Amniotic epithelial cell (primary cell): ENCODE measurements at places on chromosomes 3 and 15.

GRCh38 chr15:27094235-27094634 is 123.3 kb downstream of the GABRG3 start:
- no peak for DNase-seq

DNA sequence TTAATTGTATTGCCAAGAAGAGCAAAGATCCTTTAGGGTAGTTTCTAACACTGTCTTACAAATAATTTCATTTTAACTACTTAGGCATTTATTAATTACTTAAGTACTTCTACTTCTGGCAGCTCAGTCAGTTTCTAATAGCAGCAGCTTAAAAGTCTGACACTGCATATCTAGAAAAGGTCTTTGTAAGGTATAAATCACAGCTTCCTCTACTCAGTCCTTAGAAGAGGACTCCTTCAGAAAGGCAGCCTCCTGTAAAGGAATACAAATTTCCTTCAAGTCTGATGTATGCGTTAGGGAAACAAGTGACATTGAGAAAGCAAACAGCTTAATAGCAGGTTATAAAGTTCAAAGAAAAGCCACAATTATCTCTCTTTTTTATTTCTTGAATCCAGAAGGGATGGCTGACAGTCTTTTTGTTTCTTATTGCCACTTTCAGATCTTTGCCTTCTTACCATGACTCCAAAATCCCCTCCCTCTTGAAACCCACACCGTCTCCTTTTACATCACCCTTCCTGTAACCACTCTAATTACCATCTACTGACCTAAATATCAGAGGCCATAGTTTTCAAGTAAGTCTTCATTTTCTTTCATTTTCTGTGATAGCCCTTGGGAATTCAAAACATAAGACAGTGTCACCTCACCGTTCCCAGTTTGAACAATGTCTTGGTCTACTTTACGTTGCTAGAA is 109.5 kb downstream of the CGGBP1 start:
- DNase-seq: no peak

DNA sequence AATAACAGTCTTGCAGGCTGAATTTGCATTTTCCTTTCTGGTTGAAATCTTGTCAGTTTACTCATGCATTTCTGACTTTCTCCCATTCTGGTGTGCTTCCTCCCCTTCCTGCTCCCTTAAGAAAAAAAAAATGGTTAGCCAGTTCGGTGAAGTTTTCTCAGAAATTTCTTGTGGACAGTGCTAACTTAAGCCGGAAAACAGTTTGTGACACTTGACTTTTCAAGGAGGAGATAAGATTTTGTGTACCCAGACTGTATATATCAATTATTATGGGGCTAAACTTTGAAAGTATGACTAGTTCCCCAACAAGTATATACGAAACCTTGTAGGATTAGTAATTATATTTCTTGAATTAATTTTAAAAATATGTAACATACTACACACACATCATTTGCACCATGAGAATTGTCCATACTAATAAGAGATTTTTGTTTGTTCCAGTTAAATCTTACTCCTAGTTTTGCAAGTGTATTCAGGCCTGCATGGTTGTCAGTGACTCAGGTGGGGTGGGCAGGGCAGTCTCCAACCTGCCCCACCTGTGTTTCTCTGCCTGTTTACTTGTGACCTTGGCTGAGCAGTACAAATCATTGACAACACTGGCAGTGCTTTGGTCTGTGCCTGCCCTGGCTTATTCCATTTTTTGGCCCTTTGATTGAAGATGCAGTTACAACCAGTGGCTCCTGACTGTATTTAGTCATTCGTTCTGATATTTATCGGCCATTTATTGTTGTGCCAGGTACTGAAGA is 19.1 kb downstream of the UBE2E1 start:
- no peak for DNase-seq

- no peak for DNase-seq
These were observed 107.4 kb upstream of the SLC4A7 start for GRCh38 chr3:27591312-27592210.

GRCh38 chr15:55526559-55527036 is 18.6 kb upstream of the DNAAF4 start:
- DNase-seq: peak; percentile 72

- no peak for DNase-seq
These were observed 10.5 kb upstream of the TM4SF18 start for GRCh38 chr3:149343951-149344350.

DNA sequence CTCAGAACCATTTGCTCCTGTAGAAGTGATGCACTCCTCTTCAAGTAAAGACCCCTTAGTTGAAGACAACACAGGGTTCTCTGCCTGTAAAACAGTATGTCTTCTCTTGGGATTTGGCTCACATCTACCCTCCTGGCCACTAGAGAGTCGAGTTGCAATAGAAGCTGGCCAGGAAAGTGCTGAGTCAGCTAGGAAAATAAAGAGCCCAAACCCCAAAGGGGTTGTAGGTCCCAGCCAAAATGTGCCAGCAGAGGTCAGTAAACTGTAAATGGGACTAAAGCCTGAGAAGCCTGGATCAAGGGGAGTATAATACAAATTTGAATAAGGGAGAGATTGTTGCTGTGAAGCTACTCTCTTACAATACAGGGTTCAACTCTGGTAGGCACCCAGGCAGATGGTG is 37.2 kb upstream of the THBS1 start:
- no peak for DNase-seq

GRCh38 chr15:45304711-45305110 is 52.7 kb downstream of the SLC28A2 start:
- DNase-seq: no peak

DNA sequence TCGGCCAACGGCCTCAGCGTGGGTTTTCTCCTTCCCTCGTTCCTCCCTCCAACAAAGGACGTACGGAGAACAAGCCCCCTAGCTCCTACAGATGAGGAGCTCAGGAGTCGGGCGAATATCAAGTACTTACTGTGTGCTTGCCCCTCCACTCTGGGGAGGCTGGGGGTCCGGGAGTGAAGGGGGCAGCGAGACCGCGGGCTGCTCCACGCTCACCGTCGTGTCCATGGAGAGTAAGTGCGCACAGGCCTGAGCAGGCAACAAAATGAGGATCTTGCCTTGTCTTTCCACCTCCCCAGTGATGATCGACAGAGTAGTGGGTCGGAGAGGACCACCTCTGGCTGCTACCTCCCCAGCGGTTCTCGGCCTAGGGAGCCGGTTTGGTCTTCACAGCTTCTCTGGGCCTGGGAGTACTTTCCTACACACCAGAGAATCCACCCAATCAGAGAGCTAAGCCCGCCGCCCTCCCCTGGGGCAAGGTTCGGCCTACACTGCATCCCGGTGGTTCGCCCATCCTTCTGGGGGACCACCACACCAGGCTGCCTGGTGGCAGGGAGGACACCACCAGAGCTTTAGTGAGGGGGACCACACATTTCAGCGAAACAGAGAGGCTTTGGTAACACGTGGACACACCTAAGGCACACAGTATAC is 603 bp upstream of the TRANK1 start:
- DNase-seq: no peak

DNA sequence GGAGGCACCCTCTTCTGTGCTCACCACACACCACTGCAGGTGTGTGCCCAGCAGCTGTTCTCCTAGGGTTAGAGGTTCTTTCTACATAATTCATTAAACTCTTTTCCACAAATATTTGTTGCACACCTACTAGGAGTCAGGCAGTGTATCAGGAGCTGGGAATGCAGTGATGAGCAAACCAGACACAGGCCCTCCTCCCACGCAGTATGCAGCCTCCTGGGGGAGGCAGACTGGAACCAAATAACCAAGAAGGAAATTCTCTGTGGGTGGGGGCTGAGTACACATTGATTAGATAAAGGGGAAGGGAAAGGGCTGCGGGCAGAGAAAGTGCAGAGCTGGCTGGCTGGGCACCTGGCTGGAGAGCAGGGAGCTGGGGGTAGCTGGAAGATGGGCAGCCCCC is 18.5 kb upstream of the C3orf22 start:
- DNase-seq: peak; percentile 11

GRCh38 chr15:82304778-82305090 is 42.1 kb downstream of the SAXO2 start:
- DNase-seq: no peak

DNA sequence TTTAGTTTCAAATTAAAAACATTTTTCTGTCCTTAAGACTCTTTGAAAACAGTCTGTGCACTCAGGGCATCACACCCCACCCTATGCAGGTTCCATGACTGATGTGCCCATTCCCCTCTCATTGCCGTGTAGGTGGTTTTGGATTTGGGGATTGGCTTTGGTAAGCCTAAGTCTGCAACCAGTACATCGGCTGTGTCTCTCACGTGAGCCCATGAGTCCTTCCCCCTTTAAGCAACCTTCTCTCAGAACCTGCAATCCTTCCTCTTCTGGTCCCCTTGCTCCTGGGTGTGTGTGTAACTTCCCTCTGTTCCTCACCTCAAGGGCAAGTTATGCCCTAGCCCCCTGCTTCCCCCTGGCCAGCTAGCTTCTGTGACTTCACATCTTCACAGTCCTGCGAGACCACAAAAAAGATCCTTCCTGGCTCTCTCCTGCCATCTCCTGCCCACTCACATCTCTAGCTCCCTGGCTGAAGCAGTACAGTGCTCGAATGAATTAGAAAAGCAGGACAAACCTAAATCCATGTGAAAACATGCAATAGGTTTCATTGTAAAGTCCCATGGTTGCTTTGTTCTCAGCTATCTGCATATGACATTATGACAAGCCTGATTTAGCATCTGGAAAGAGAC is 126.7 kb downstream of the UACA start:
- peak; percentile 43 for DNase-seq

GRCh38 chr15:79006071-79006470 is 61.2 kb upstream of the CTSH start:
- no peak for DNase-seq

- DNase-seq: peak; percentile 21
These were observed 113.4 kb downstream of the PLCH1 start for GRCh38 chr3:155631323-155632019.

DNA sequence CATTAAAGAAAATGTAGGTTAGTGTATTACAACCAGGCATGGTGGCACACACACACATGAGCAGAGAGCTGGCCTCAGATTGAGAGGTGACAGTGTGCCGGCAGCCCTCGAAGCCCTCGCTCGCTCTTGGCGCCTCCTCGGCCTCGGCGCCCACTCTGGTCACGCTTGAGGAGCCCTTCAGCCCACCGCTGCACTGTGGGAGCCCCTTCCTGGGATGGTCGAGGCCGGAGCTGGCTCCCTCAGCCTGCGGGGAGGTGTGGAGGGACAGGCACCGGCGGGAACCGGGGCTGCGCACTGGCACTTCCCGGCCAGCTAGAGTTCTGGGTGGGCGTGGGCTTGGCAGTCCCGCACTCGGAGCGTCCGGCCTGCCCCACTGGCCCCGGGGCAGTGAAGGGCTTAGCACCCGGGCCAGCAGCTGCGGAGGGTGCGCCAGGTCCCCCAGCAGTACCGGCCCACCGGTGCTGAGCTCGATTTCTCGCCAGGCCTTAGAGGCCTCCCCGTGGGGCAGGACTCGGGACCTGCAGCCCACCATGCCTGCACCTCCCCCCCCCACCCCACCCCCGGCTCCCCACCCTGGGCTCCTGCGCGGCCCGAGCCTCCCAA is 80.4 kb upstream of the TMEM158 start:
- no peak for DNase-seq

GRCh38 chr3:179268400-179269051 is 17.6 kb upstream of the KCNMB3 start:
- no peak for DNase-seq

- DNase-seq: no peak
These were observed 1.5 kb upstream of the AMOTL2 start for GRCh38 chr3:134375582-134376384.

GRCh38 chr3:112128843-112129727 is 4.0 kb downstream of the GCSAM start:
- peak; percentile 75 for DNase-seq

DNA sequence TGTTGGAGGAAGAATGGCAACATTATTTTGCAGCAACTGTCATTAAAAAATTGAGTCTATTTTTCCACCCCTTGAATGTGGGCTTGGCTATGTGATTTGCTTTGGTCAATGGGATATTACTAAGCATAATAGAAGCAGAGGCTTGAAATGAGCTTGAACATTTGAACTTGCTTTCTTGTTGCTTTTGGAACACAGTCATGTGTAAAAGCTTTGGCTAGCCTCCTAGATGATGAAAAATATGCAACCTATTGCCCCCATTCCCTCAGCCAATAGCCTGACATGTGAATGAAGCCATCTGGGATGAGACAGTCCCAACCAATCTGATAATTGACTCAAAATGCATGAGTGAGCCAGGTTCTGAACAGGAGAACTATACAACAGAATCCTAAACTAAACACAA is 78.4 kb downstream of the PLSCR2 start:
- DNase-seq: peak; percentile 35

- no peak for DNase-seq
These were observed 1.1 kb downstream of the CNBP start for GRCh38 chr3:129182390-129183185.

DNA sequence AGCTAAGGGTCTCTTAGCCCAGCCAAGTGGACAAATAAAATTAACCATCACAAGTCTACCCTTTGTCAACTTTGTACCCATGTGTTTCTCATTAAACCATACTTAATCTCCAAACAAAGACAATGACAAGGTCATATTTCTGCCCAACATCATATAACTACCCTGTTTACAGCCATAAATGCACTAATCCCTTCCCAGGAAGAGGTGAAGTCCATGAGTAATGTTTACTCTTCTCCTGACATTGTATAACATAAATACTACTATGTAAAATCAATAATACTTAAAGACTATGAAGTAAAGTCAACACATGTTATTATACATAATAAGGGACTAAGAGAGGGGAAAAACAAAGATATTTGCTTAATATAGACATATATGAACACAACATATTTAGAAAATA is 38.5 kb upstream of the FAN1 start:
- DNase-seq: no peak

DNA sequence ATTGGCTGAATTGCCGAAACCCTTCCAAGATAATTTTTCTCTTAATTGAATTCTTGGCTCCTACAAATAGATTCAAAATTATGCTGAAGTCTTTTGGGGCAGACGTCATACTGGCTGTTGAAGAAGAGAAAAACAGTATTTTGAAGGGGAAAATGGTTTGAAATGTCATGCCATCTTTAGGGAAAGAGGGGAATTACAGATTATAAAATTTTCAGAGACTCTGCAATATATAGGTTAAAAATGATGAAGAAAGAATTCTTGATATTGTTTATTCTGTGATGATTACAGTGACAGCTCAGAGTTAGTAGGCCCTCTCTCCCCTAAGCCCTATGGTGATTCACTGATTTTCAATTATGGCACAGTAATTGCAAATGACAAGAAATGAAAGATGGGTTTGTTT is 86.1 kb downstream of the CGNL1 start:
- DNase-seq: no peak
